ENCODE measurements at places on chromosomes 5 and 9.
A peak's percentile ranks its signal among the peaks of the same experiment; 100 is the strongest.

- H3K27me3 ChIP-seq = no peaks in the 10 kb centered on the region
- H3K36me3 ChIP-seq = peaks cover 94% of the 10 kb centered on the region
- peak overlapping the region; percentile 18 for H3K27ac ChIP-seq
- H3K4me3 ChIP-seq = no peak overlapping the region
Observed at GRCh38 chr9:97615439-97616072, 17.6 kb downstream of the TSTD2 start.

DNA sequence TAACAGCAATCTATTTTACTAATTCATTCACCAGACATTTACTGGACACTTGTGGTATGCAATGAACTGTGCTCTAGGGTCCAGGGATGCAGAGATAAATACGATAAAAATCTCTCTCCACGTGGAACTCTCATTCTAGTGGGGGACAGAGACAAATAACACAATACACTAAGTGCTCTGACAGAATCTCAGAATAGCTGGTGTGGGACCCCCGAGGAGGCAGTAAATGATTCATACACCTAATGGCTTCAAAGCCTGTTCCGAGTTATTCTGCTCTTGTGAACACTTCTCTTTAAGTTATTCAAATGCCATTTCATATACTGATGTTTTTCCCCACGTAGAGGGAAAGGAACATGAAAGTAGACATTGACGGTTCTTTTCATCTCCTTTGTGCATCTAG, 302.0 kb upstream of the PDE4D start:
- H3K4me3 ChIP-seq = no peak overlapping the region
- no peaks in the 10 kb centered on the region for H3K4me1 ChIP-seq
- H3K27me3 ChIP-seq = no peaks in the 10 kb centered on the region

GRCh38 chr9:38075272-38075671, 6.2 kb upstream of the SHB start:
- H3K4me3 ChIP-seq = no peak overlapping the region
- no peak for DNase-seq
- H3K36me3 ChIP-seq = no peaks in the 10 kb centered on the region
- H3K4me1 ChIP-seq = peaks cover 15% of the 10 kb centered on the region

DNA sequence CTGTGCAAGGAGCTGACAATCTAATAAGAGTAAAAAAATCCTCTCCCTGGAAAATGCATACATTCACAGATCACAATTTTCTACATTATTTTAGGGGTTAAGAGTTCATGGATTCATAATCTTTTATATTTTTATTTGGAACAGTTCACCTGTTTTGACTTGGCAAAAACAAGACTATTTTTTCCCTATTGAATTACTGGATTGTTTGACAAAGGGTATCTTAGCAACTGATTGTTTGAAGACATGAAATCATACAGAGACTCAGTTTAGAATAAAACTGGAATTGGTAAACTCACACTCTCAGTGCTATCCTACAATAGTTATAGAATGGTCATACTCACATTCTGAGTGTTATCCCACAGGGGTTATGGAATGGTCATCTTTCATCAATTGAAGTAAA, 358.2 kb upstream of the PTGER4 start:
- H3K4me3 ChIP-seq = no peak overlapping the region
- H3K27me3 ChIP-seq = no peaks in the 10 kb centered on the region
- no peaks in the 10 kb centered on the region for H3K36me3 ChIP-seq
- H3K27ac ChIP-seq = no peak overlapping the region
- no peaks in the 10 kb centered on the region for H3K4me1 ChIP-seq
- no peak for DNase-seq

- no peaks in the 10 kb centered on the region for H3K36me3 ChIP-seq
- DNase-seq = no peak
- H3K4me3 ChIP-seq = no peak overlapping the region
- H3K27me3 ChIP-seq = no peaks in the 10 kb centered on the region
- no peak overlapping the region for H3K27ac ChIP-seq
Observed at GRCh38 chr5:156498226-156498980, 171.4 kb downstream of the SGCD start.

- no peak overlapping the region for H3K27ac ChIP-seq
- H3K4me3 ChIP-seq = no peak overlapping the region
- no peaks in the 10 kb centered on the region for H3K36me3 ChIP-seq
- no peaks in the 10 kb centered on the region for H3K4me1 ChIP-seq
Observed at GRCh38 chr9:25205285-25205684, 473.0 kb downstream of the TUSC1 start.

DNA sequence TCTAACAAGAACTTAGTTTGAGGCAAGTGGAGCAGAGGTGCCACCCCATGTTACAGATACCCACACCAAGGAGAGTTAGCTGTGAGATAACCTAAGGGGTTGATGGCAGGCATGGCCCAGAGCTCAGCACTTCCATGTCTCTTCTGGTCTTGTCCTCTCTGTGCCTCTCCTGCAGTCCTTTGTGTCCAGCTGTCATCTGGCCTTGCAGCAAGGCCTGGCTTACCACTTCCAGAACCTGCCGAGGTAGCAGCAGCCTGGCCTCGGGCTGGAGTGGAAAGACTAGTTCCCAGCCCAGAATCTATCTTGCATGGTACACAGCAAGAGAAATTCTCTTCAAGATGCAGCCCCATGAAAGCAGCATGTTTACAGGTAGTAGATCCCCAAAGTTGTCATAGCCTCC, 41.5 kb downstream of the PIP5K1B start:
- no peaks in the 10 kb centered on the region for H3K36me3 ChIP-seq
- H3K27ac ChIP-seq = no peak overlapping the region
- no peak overlapping the region for H3K4me3 ChIP-seq
- H3K4me1 ChIP-seq = no peaks in the 10 kb centered on the region

- DNase-seq = no peak
- no peaks in the 10 kb centered on the region for H3K36me3 ChIP-seq
- no peaks in the 10 kb centered on the region for H3K27me3 ChIP-seq
- H3K4me3 ChIP-seq = no peak overlapping the region
- no peaks in the 10 kb centered on the region for H3K4me1 ChIP-seq
Observed at GRCh38 chr5:74516211-74516636, 124.3 kb downstream of the ENC1 start.

DNA sequence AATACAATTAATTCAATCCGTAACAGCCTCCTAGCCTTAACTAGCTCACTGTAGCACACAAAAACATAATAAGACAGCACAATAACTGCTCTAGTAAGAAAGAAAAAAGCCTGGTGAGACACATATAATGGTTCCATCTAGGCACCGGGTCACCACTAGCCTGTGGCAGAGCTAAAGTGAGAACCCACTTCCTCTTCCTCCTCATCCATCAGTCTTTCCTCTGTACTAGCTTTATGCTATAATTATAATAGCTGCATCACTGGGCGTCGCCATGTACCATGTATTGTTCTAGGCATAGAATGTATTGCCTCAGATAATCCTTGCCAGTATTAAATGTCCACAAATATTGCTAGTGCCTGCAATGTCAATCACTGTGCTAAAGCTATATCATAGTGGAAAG, 23.1 kb downstream of the ADRB2 start:
- DNase-seq = no peak
- H3K4me1 ChIP-seq = peaks cover 37% of the 10 kb centered on the region
- peaks cover 6% of the 10 kb centered on the region for H3K36me3 ChIP-seq
- H3K4me3 ChIP-seq = no peak overlapping the region
- no peaks in the 10 kb centered on the region for H3K27me3 ChIP-seq

DNA sequence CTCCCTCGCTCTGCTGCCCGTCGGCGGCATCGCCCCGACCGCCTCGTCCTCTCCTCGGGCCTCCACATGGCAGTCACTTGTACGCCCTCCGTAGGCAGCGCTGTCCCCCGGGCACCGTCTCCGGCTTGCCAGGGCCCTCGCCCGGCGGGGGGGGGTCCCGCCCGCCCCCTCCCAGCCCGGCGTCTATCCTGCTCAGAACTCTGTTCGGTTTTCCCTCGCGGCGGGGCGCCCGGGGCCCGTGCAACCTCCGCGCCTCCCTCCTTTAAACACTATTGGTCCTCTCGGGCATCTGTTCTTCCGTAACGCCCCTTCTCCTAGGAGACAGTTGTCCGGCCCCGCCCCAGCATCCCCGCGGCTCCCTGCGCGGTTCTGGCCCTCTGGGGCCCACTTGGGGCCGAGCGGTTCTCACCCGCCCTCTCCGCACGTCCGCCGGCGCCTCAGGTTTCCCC, 831 bp downstream of the ODF2 start:
- DNase-seq = peak; percentile 76
- no peaks in the 10 kb centered on the region for H3K4me1 ChIP-seq
- H3K36me3 ChIP-seq = peaks cover 26% of the 10 kb centered on the region
- H3K27me3 ChIP-seq = no peaks in the 10 kb centered on the region
- H3K27ac ChIP-seq = peak overlapping the region; percentile 77
- peak overlapping the region; percentile 86 for H3K4me3 ChIP-seq

DNA sequence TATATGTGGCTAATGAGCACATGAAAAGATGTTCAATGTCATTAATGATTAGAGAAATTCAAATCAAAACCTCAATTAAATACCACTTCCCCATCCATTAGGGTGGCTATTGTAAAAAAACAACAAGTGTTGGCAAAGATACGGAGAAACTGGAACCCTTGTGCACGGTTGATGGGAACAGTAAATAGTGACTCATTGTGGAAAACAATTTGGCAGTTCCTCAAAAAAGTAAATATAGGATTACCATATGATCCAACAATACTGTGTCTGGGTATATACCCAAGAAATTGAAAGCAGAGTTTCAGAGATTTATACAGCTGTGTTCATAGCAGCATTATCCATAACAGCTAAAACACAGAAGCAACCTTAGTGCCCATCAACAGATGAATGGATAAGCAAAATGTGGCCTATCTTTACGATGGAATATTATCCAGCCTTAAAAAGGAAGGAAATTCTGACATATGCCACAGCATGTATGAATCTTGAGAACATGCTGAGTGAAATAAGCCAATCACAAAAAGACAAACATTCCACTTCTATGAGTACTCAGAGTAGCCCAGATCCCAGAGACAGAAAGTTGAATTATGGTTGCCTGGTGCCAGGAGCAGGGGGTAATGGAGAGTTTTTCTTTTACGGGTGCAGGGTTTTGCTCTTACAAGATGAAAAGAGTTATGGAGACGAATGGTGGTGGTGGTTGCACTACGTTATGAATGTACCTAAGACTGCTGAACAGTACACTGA, 41.4 kb upstream of the LRRC14B start:
- no peak for DNase-seq
- H3K4me3 ChIP-seq = no peak overlapping the region
- no peaks in the 10 kb centered on the region for H3K36me3 ChIP-seq
- no peak overlapping the region for H3K27ac ChIP-seq
- H3K4me1 ChIP-seq = no peaks in the 10 kb centered on the region

GRCh38 chr9:35114113-35114839, 1.4 kb downstream of the ATOSB start:
- H3K36me3 ChIP-seq = no peaks in the 10 kb centered on the region
- H3K27me3 ChIP-seq = no peaks in the 10 kb centered on the region
- peak overlapping the region; percentile 68 for H3K4me3 ChIP-seq
- H3K27ac ChIP-seq = peak overlapping the region; percentile 75

- H3K36me3 ChIP-seq = no peaks in the 10 kb centered on the region
- no peak for DNase-seq
- H3K27me3 ChIP-seq = no peaks in the 10 kb centered on the region
- peak overlapping the region; percentile 15 for H3K4me3 ChIP-seq
Observed at GRCh38 chr5:91144491-91145332, 238.4 kb downstream of the ARRDC3 start.

GRCh38 chr5:62791059-62791458, 212.4 kb downstream of the LRRC70 start:
- H3K27me3 ChIP-seq = no peaks in the 10 kb centered on the region
- H3K36me3 ChIP-seq = no peaks in the 10 kb centered on the region
- H3K27ac ChIP-seq = no peak overlapping the region

DNA sequence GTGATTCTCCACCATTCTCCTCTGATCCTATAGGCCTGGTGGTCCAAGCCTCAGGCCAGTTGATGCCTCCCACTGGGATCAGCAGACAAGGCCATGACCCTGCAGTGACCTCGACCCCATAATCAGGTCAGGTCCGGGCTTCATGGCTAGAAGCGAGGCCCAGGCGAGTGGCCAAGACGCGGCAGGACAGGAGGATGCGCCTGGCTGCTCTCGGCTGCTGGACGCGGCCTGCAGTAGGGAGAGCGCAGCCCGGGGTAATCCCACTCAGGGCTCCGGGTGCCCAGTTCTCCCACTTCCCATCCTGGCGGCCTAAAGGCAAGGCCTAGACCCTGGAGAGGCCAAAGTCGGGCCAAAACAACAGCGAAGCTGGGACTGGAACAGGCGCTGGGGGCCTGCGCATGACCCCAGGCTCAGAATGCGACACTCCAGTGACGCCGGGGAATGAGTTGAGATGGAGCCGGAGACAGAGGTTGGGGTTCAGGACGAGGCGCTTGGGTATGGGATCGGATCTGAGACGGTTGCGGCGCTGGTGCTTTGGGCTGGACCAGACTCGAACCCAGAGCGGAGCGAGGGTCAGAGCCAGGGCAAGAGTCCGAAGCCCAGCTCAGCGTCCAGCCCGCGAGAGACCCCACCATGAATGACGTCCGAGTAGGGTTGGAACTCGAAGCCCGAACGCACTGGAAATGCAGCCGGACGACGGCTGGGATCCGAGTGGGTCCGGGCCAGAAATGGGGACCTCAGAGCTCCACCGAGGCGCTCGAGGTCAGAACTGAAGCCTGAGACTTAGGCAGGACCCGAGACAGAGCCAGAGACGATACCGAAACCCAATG, 3.2 kb downstream of the LHX6 start:
- H3K4me1 ChIP-seq = no peaks in the 10 kb centered on the region
- H3K27ac ChIP-seq = no peak overlapping the region
- no peak overlapping the region for H3K4me3 ChIP-seq
- no peaks in the 10 kb centered on the region for H3K27me3 ChIP-seq

DNA sequence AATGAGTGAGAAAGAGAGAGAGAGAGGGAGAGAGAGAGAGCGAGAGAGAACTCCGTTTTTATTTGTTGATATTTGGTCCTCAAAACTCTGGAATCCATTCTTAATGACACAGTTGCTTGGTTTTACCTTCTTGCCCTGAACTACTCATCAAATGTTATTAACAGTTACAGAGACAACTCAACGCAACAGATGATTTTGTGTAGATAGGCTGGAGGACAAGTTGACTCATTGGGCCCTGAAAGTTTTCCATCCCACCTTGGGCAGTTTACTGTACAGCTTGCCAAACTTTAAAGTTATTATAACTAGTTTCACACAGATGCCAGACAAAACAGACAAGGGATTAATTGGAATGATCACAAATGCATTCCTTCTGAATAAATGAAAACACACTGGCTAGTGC, 339.9 kb downstream of the ARL15 start:
- no peaks in the 10 kb centered on the region for H3K27me3 ChIP-seq
- no peak for DNase-seq
- no peaks in the 10 kb centered on the region for H3K36me3 ChIP-seq
- no peak overlapping the region for H3K27ac ChIP-seq
- no peaks in the 10 kb centered on the region for H3K4me1 ChIP-seq
- no peak overlapping the region for H3K4me3 ChIP-seq

DNA sequence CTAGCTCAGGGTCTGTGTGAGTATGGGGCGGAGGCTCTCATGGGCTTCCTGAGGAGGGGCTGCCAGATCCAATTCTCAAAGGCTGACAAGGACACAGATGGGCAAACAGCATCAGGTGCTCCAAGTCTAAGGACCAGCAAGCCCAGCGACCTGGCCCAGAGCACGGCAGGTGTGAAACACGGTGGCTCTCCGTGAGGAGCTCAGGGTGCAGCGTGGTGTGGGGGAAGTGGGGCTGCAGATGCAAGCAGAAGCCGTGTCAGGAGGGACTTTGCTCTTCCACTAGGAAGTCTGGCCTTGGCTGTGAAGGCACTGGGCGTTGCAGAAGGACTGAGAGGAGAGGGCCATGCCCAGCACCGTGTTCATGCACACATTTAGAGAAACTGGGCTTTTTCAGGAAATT, 420.0 kb downstream of the GADD45G start:
- H3K36me3 ChIP-seq = no peaks in the 10 kb centered on the region
- peaks cover 10% of the 10 kb centered on the region for H3K4me1 ChIP-seq
- no peaks in the 10 kb centered on the region for H3K27me3 ChIP-seq

GRCh38 chr9:133320421-133320881, 15.5 kb downstream of the SURF6 start:
- H3K4me3 ChIP-seq = no peak overlapping the region
- no peaks in the 10 kb centered on the region for H3K36me3 ChIP-seq
- no peaks in the 10 kb centered on the region for H3K4me1 ChIP-seq
- no peak for DNase-seq
- H3K27ac ChIP-seq = no peak overlapping the region
